Gastroesophageal sphincter (tissue), 4 donors: ENCODE measurements at places on chromosomes 2 and 18. TPM values are rescaled to one million over a fixed set of nuclear protein-coding genes. Genes with fewer than 3 reads are reported as not detected.

MBD5 gene
- 48.5 TPM for total RNA-seq

TEKT4 gene
- not detected for total RNA-seq

WNT6 gene
- total RNA-seq = 4.0 TPM

GRCh38 chr2:71781695-71782228, 328.4 kb downstream of the DYSF start:
- ATAC-seq = no peak

- no peak for ATAC-seq
Measured at GRCh38 chr2:169036736-169037440, 5.8 kb upstream of the ABCB11 start.

DNA sequence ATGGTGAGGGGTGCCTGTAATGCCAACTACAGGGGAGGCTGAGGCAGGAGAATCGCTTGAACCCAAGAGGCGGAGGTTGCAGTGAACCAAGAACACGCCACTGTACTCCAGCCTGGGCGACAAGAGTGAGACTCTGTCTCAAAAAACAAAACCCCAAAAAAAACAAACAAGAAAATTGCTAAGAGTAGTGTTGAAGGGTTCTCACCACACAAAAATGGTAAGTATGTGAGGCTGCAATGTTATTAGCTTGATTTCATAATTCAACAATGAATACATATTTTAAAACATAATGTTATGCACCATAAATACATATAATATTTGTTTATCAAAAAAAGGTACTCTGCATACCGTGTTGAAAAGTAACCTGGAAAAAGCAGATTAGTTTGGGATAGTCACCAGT, 45.8 kb downstream of the PSMG2 start:
- no peak for ATAC-seq

DNA sequence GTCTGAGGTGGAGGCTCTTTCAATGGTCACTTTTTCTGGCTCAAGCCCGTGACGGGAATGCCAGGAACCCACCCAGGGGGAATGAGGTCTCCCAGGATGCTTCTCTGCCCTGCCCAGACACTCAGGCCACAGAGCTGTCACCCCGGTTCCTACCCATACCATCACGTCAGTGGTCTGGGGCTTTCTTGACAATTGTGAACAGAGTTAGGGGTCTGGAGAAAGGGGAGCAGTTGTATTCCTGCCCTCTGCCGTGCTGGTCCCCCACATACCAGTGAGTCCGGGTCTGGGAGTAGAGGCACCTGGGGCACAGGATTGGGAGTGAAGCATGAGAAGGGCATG, 97.2 kb downstream of the B3GNT2 start:
- no peak for ATAC-seq

- no peak for ATAC-seq
Measured at GRCh38 chr2:24577481-24577880, 86.4 kb downstream of the NCOA1 start.

GRCh38 chr2:108534584-108535356, 500 bp downstream of the LIMS1 start:
- peak; percentile 56 for ATAC-seq

GRCh38 chr2:20382965-20383810, 32.5 kb upstream of the PUM2 start:
- ATAC-seq = no peak
